ENCODE measurements at places on chromosomes 5 and 9.

DNA sequence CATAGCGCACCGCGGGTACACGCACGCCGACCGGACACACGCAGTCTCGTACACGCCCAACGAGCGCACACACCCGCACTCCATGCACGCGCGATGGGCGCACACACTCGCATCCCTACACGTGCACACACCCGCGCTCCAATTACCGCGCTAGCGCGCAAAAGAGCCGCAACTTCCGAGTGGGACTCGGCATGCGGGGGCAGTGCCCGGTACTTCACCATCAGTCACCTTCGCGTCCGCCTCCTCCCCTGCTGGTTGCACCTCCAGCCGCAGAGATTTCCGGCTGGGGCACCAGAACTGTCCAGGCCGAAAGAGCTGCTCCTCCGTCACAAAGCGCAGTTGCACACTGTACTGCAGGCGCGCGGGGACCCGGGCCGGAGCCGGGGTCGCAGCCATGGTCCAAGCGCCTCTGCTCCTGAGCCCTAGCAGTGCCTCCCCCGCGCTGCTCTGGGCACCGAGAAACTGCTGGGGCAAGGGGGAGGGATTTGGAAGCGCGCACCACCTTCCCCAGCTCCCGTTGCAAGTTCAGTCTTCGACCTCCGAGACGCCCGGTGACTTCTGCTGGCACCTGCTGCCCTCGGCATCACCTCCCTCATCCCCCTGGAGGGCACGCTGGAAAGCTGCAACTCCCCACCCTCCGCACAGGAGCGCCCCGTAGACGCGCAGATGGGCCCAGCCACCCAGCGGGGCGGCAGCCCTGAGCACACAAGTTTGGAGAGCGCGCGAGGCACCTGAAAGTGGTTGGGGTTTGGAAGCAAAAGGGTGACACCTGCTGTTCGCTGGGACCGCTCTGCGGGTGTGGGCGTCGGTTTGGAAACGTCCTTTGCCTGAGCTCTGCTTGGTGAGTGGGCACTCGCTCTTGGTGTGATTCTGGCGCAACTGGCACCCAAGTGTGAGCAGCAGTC, 337.4 kb upstream of the PUM3 start:
- no peak for DNase-seq

GRCh38 chr9:6909181-6909580, 151.4 kb downstream of the KDM4C start:
- no peak for DNase-seq

GRCh38 chr9:135992486-135993408, 31.6 kb upstream of the UBAC1 start:
- DNase-seq = no peak

- no peak for DNase-seq
Measured at GRCh38 chr5:169347786-169348185, 46.8 kb upstream of the SLIT3 start.

- no peak for DNase-seq
Measured at GRCh38 chr5:68659881-68660280, 433.9 kb upstream of the SLC30A5 start.

- no peak for DNase-seq
Measured at GRCh38 chr9:120043448-120043847, 536.5 kb downstream of the CDK5RAP2 start.

DNA sequence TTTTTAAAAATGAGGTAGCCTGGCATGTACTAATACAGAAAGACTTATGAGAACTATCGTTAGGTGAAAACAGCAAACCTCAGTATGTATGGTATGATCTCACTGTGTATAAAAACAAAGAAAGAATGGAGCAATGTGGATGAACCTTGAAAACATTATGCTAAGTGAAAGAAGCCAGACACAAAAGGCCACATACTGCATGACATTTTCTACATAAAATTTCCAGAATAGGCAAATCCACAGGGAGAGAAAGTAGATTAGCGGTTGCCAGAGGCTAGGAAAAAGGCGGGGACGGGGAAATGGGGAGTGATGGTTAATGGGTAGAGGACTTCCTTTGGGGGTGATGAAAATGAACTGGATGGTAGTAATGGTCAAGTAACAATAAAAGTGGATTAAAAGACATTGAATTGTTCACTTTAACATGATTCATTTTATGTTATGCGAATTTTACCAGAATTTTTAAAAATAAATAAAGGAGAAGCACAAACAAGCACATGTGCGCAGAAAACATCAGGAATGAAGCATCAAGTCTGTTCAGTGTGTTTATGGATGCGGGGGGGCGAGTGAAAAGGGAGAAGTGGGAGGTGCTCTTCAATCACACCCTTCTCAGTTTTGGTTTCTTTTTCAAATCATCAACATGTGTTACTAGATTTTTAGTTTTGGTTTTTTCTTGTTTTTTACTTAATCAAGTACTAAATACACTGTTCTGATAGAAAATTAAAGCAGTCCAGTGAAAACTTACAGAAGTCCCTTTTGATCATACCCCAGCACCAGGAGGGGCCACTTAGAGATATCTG, 16.3 kb downstream of the ROR2 start:
- DNase-seq = no peak

GRCh38 chr9:133351908-133352634, 4.1 kb downstream of the RPL7A start:
- DNase-seq = no peak

DNA sequence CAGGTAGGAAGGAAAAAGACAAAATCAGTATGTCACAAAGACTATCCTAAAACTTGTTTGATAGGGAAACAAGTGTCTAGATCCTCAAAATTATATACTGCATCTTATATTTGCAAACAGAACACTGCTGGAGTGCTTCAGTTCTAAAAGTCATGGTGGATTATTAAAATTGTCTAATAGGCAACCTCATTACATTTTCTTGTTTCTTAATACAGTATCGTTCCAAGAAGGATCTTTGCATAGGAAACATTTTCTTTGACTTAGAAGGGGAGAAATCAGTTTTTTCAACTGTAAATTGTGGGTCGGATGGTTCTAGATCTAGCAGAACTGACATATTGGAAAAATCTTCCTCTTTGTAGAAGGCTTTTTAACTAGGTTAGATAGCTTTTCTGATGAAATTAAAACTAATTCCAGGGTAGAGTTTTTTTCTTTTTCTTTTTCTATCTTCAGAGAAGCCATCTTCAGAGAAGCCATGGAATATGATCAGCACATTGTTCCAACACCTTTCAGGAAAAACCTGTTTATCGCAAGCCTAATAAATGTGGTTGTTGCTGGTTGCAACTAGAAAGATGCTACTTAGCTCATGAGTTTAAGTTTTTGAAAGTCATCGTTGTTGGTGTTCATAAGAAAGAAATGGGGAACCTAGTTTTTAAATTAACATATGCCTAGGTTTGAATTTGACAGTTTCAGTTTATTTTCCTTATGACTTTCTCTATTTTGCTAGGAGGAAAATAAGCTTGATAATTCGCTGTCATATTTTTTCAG, 7.4 kb downstream of the CPEB4 start:
- DNase-seq = no peak

DNA sequence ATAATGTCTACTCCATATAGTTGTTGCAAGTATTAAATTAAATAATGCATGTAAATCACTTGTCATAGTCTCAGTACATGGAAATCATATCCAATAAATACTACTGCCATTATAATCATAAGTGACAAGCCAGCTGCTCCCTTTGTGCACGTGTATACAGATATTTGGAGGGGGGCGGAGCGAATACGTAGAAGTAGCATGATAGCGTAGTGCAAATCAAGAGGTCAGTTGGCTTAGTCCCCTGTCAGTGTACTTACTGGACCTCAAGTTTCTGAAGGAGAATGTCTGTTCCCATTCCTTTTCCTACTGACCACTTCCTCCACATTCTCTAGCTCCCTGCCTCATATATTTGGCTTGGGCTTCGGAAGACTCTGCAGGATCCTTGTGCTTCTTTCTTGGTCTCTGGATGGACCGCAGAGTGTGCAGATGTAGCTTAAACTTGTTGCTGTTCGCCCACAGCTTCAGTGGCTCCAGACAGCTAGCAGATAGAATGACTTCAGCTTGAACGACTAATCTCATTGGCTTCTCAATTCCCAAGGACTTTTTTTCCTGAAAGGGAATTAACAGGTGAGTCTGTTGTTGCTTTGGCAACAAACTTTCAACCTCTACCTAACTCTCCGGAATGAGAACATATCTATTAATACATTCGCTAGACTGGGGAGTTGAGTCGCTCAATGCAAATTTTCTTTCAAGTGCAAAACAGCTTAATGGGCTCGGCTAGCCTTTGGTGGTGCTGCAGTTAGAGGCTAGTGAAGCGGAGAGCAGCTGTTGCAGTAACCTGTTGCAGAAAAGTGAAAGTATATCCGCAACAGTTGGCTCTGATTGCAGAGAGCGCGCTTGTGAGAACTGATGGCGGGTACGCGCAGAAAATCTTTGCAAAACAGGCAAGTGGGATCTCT, at the start of gene PCDHB1:
Gene PCDHB1 (plus strand): TSS at position 753 of the 899 bp plus-strand sequence. CDS start 97 bp downstream, at position 850.
- DNase-seq = no peak

- DNase-seq = no peak
Measured at GRCh38 chr5:3179220-3179619, 416.4 kb upstream of the IRX1 start.

- DNase-seq = no peak
Measured at GRCh38 chr9:136536721-136537241, 9.1 kb downstream of the NOTCH1 start.

- no peak for DNase-seq
Measured at GRCh38 chr5:149693482-149693881, 36.6 kb upstream of the PPARGC1B start.

DNA sequence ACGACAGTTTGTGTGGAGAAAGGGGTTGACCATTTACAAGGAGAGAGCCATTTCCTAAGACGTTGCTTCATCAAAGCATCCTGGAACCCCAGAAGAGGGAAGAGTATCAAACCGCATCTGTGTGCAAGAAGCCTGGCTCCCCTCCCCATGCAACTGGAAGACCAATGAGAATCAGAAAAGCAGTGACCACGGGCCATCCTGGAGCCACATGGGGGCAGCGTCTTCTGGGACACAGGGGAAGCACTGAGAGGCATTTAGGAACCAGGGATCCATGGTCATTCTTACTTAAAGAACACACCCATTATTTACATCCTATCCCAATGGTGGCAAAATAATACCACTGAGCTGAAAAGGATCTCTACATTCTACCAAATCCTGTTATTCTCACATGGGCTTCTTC, 29.3 kb downstream of the SEMA5A start:
- no peak for DNase-seq

DNA sequence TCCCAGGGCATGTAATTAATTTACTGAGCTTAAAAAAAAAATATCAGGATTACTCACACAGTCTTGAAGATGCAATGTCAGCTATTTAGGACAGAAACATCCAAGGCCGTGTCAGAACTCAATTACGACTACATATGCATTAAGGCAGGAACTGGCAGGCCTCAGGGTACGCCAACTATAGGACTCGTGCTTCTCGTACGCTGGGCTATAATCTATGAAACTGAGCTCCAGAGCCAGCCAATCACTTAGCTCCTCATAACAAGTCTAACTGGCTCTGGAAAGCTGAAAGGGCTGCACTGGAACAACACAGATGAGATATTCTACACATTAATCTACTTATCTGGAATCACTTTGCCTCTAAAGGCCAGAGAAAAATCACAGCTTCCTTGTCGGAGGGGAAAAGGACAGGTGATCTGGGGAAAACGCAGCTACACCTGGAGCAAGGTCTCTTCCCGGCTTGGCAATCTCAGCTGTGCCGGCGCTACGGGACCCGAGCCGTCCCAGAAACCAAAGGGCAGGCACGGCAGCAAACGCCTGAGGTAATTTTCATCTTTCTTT, 212.0 kb downstream of the DEPDC1B start:
- DNase-seq = no peak

DNA sequence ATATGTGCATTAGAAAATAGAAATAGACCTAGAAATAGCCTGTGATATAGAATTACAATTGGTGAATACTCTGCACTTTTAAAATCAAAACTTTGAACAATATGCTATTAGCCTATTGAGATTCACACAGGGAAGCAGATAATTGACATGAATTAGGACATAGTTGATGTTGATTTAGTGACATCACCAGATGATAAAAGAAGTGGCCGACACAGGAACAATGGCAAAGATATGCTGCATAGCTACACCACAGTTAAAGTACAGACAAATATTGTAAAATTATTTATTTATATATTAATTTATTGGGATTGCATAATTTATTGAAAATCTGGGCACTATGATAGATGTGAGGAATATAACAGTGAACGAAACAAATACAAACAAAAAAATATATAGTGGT, 261.5 kb upstream of the CCNH start:
- no peak for DNase-seq

DNA sequence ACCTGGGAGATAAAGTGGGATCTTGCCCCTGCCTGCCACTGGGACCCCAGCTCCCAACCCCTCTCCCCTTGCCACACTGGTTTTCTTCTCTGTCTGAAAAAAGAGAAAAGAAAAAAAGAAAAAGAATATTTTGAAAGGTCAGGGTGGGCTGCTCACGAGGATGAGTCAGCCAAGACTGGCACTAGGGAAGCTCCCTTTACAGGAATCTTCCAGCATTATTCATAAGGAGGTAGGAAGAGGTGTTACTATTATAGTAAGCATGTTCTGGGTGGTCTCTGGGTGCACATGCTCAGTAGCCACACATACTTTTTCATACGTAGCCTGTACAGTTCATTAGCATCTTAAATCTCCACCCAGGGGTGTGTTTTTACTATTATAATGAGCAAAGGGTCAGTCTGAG, 46.8 kb upstream of the HAND1 start:
- no peak for DNase-seq

GRCh38 chr5:9625286-9625685, 4.9 kb downstream of the TAS2R1 start:
- DNase-seq = no peak

- DNase-seq = no peak
Measured at GRCh38 chr9:136975644-136976043, 1.7 kb upstream of the PTGDS start.

DNA sequence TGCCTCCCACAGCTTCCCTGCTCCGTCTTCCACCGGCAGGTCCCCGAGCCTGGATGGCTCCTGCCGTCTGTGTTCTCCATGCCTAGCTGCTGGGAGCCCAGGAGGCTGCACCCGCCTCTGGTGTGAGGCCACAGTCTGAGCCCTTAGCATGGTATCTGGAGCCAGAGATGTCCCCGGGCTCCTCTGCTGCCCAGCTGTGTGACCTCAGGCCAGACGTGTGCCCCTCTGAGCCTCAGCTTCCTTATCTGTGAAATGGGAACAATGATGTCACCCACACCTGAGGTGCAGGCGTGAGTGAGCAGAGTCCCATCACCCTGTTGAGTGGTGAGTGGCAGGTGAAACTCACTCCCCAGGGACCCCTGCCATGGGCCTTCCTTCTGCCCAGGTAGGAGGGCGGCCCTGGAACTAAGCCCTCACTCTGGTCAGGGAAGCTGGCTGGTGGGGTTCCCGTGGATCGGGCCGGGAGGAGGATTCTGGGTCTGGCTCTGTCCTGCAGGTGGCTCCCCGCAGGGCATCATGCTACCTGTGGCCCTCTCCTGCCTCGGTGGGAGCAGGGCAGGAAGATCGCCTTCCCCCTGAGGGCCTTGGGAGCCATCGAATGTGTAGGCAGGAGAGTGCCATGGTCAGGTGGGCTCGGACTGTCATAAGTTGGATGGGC, 239.0 kb downstream of the PBX3 start:
- DNase-seq = no peak

All from stimulated activated CD8-positive, alpha-beta memory T cell treated with anti-CD3 and anti-CD28 coated beads, Interleukin-4, amount 100 ng/mL, for 4 hours (primary cell).